Left forelimb (tissue), 1 donor: ENCODE measurements at places on chromosomes 2 and 18.
A peak's percentile ranks its signal among the peaks of the same experiment; 100 is the strongest.

DNA sequence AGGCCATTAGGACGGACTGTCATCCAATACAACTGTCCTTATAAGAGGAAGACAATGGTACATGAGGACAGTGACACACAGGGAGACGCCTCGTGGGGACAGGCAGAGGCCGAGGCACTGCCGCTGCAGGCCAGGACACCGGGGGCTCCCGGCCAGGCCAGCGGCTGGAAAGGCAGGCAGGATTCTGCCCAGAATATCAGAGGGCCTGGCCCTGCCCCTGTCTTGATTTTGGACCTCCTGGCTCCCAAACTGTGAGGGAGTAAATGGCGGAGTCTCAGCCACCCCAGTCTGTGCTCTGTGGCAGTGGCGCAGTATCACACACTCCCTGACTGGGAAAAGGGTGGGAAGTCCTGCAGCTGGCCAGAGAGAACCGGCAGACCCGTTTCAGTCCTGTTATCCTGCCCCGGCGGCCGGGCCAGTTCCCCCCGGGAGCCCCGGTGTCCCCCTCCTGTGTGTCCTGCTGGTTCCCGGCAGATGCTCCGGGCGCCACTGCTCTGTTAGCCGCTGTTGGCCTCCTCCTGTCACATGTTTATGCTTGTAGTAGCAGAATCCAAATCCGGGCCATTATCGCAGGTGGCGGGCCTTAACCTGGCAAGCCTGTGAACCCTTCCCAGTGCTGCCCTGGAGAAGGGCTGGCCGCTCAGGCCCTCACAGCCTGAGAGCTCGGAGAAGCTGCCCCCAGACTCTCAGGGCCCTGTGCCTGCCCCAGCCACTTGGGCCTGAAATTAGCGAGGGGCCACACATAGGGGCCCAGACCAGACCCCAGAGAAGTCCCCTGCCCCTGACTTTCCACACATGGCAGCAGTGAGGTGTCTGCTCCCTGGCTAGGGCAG, 31.4 kb upstream of the TAF1B start:
- DNase-seq: no peak

DNA sequence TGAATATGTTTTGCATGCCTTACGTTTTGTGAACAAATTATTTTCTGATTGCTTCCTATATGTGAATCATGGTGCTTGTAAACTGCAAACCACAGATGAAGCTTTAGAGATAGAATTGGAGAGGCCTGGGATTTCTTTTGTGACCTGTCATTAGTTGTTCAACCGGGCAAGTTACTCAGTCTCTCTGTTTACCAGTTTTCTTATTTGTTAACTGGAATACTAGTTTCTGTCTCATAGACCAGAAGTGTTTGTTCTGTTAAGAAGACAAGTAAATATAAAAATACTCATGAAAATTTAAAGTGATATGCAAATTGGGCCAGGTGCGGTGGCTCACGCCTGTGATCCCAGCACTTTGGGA, 27.3 kb downstream of the DGKD start:
- no peak for DNase-seq

DNA sequence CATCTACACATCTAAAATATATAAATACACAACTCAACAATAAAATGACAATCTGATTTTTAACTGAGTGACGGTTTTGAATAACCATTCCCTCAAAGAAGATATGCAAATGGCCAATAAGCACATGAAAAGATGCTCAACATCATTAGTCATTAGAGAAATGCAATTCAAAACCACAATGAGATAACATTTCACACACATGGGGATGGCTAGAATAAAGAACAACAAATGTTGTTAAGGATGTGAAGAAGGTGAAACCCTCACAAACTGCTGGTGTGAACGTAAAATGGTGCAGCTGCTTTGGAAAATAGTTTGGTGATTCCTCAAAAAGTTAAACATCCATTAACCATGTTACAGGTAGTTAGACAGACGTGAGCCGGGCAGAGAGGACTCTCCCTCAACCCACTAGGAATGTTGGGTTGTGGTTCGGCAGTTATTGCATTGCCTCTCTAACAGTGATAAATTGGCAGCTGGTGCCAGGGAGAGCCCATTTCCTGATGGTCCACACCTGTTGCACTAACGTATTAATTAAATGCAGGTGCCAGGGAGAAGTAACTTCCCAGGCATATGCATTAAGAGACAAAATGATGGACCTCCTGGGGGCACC, 22.3 kb upstream of the DUSP2 start:
- DNase-seq: no peak

- DNase-seq: no peak
Observed at GRCh38 chr2:240591784-240592183, 5.2 kb downstream of the CAPN10 start.

DNA sequence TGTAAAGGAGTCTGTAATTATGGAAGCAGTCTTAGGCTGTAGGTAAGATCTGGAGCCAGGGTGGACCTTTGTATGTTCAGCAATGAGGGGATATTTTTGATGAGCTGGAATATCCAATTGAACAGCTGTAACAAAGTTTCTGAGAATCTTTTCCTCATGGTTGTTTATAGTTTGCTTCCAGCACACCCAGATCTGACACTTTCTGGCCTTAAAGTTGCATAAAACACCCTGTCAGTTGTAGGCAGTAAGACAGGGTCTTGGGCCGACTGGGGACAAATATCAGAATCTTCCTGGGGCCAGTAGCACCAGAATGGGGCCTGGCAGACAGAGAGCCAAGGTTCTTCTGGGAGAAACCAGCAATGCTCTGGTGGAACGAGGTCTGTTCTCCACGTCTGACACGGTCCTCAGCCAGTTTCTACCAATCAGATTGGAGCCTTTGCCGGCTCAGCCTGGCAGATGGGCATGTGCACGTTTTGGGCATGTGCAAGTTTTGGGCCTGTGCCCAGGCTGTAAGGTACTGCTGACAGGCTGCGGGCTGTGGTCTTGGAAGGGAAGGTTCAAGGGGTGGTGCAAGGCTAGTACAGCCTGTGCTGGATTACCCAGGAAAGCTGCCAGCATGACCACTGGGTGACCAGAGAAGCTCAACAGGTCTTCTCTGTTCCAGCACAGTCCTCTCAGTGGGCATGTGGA, 89.8 kb downstream of the PRKCE start:
- no peak for DNase-seq

DNA sequence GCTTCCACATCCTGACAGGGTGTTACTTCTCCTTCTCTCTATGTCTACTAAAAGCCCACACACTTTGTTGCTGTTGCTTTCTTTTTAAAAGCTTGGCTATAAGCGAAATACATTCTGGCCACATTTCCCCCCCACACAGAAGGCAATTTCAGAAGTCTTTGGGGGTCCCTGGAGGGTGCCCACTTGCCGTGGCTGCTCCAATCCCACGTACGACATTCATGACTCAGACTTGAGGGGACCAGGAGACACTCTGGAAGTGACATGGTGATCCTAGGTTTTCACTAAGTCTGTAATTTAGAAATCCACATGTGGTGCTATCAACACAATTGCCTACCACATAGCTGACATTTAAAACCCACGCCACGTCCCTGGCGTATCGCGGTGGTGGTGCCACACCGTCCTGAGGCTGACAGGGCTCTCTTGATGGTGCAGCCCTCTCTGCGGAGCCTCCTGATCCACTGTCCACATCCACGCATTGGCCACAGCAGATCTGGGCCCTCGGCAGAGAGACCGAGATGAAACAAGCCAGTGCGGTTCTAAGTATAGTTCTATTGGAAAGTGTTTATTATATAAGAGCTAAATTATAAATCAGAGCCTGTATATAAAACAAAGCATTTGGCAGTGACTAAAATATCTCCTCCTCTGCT, 42.4 kb downstream of the CYP27C1 start:
- peak; percentile 61 for DNase-seq
